ENCODE measurements at places on chromosomes 2 and 18.

DNA sequence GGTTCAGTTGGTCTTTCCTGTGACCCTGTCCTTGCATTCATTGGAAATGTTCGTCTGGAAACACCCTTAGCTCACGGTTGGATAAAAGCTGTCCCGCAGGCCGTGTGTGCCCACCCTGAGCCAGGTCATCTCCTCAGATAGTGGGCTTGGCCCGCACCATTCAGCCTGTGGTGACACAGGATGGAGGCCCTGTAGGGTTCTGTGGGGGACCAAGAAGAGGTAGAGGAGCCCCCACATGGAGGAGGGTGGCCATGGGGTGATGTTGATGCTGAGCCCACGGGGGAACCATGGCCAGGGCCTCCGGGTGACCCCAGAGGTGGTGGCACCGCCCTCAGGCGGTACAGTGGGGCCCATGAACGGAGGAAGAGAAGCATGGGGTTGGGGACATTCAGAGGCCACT lies 62.7 kb downstream of the ASAP2 start:
- no peak for DNase-seq

DNA sequence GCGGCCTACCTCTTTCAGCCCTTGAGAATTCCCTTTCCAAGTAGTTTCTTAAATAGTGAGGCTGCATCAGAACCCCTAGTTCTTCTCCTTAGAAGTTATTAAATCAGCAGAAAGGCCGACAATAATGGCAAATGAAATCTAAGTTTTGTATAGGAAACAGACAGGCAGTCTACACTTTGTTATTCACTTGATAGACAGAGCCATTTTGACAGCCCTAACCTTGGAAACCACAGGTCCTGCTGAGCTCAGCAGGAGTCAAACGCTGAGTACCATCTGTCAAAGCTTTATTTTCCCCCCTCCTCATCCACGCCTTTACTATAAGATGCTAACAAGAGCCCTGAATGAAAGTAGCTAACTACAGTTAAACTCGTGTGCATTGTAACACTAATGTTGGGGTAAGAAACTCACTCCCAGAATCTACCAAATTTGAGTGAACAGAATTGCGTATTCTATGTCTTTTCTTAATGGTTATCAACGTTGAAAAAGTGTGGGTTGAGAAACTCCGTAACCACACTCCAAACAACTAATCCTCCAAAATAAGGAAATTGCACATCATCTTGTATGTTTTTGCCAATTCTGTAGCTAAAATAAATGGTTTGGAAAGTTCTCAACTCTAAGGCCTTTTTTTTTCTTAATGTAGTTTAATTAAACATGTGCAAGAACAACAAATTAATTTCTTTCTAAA lies 90.6 kb upstream of the EFEMP1 start:
- DNase-seq, result no peak

GRCh38 chr2:239714116-239714515 lies 311.0 kb downstream of the NDUFA10 start:
- DNase-seq, result no peak

DNA sequence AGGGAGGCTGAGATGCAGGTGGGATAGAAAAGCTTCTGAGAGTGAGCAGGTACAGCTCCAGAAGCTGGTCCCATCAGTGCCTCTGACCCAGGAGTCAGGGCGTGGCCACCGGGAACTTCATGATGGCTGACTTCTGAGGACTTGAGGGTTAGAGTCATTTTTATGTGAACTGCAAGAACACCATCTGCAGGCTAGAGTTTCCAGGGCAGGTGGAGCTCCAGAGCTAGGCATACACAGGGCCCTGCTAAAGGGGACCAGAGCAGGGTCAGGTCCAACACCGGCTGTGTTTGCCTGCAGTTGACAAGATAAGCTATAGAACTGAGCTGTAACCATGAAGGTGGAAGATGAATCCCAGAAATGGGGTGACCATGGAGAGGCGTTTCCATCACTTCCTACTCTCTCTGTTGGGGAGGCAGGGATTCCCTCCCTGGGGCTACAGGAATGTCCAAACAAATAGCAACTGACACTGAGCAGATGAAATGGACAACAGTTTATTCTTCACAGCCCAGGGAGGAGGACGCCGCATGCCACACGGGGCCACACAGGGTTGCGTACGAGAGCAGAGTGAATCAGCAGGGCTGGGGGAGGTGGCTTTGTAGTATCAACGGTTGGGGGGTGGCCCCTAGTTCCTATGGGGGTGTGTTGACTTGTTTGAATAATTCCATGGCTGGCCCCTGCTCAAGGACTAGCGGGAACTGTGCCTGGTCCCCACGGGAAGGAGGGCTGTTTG lies 77.6 kb upstream of the ZNF516 start:
- DNase-seq, result no peak

- no peak for DNase-seq
These were observed 196.1 kb upstream of the MYT1L start for GRCh38 chr2:2527148-2527547.

GRCh38 chr2:226211439-226211838 lies 588.2 kb downstream of the IRS1 start:
- peak; percentile 86 for DNase-seq

GRCh38 chr2:129203331-129203730 lies 776.1 kb upstream of the RAB6C start:
- DNase-seq, result no peak

GRCh38 chr2:105840933-105841332 lies 96.2 kb downstream of the NCK2 start:
- no peak for DNase-seq

DNA sequence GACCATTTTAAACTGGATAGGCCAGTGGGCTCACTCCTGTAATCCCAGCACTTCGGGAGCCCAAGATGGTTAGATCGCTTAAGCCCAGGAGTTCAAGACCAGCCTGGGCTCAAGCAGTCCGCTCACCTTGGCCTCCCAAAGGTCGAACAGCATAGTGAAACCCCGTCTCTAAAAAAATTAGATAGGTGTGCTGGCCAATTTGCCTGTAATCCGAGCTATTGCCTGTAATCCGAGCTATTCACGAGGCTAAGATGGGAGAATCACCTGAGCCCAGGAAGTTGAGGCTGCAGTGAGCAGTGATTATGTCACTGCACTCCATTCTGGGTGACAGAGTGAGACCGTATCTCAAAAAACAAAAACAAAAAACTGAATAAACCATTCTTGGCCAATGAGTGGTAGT lies 52.6 kb upstream of the EMILIN2 start:
- no peak for DNase-seq

DNA sequence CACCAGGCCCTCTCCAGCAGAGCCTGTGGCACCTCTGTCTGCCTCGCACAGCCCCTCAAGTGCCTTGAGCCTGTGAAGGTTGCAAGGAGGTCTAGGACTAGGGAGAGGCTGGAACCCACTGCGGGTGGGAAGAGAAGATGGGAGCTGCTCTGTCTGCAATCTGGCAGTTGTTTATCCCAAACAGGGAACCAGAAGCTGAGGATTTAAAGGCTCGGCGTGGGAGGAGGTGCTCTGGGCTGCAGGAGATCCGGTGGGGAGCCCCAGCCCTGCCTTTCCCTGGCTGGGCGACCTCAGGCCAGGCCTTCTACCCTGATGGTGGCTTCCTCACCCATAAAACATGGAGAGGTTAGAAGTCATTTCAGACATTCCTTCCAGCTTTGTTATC lies 174.1 kb downstream of the SMAD7 start:
- no peak for DNase-seq

All from fibroblast of skin of scalp (primary cell).